ENCODE measurements at places on chromosomes 6 and 20. TPM values are rescaled to one million over a fixed set of nuclear protein-coding genes. Genes with fewer than 3 reads are reported as not detected.

Gene TAAR2
- not detected for total RNA-seq

Gene BMP5
- not detected for total RNA-seq

Gene PABPC1L
- 63.6 TPM for total RNA-seq

DNA sequence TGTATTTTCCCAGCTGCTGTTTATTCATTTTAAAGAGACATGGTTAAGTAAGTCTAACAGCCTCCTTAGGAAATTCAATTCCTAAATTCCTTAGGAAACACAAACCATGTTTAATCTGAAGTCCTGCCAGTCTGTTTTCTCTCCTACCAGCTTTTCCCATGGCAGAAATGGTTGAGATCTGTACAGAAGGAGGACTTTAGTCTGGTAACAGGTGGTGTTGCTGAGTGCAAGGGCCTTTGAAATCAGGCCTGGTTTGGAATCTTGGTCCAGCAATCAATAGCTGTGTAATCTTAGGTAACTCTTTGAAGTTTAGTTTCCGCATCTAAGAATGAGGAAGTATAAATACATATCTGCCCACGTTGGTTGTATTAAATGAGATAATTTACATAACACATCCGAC, 232.5 kb downstream of the LAMA2 start:
- DNase-seq = no peak

Gene PAX1
- not detected for total RNA-seq

DNA sequence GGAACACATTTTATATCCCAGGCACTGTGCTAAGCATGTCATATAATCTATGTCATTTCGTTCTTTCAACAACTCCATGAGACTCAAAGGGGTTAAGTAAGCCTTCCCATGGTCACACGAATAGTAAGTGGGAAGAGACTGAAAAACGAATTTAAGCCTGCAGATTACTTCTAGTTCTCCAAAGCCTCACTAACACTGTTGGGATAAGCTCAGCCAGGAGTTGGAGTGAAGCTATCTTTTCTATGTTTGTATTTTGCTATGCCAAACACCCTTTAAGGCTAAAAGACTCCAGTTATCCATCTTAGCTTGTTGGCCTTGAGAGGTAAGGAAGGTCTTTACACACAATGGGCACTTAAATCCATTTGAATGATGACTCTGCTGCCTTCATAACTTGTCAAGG, 148.1 kb upstream of the UST start:
- no peak for DNase-seq

GRCh38 chr6:139776041-139776440, 401.6 kb upstream of the CITED2 start:
- DNase-seq = no peak

DNA sequence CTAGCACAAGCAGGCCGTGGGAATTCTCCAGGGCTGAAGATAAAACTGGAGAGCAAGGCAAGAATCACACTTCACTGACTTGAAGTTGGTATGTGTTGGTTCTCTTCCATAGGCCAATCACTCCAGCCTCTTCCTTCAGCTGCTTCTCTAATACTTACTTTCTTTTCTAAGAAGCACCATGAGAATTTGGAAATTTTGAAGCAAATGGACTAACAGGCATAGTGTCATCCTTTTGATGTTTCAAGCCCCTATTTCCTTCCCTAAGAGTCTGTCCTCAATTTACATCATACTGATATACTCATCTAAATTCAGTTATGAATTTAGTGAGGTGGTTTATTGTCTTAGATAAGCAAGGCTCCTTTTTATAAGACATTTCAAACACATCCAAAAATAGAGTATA, 24.0 kb downstream of the SLC26A8 start:
- no peak for DNase-seq

DNA sequence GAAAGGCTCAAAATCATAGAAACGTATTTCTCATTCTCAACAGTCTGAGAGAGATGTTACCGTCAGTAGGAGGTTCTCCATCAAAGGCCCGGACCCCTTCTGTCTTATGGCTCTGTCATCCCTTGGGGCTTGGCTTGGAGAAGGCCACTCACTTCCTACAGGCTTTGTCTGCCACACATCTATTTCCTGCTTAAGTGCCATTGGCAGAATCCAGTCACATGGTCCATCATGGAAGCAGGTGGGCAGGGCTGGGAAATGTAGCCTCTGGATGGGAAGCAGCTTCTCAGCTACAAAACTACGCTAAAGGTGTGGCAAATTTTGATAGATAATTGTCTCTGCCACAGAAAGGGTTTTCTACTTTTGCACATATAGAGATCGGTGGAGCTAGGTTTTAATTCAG, 12.6 kb upstream of the ZFP64 start:
- DNase-seq = no peak

DNA sequence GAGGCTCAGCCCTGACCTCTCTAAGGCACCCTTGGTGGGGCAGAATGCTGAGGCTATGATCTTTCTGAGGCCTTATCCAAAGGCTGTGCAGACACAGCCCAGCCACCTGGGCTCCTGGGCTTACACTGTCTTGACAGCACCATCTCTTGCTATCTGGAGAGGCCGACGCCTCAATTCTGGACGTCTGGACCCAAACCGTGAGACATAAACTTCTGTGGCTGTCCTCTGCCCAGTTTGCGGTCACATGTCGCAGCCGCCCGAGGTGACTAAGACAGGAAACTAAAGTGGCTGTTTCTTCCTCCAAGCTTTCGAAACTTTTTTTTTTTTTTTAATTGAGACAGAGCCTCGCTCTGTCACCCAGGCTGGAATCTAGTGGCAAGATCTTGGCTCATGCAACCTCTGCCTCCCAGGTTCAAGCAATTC, 49.3 kb downstream of the PRR18 start:
- peak; percentile 26 for DNase-seq

GRCh38 chr6:122726649-122727048, 52.9 kb upstream of the FABP7 start:
- no peak for DNase-seq

DNA sequence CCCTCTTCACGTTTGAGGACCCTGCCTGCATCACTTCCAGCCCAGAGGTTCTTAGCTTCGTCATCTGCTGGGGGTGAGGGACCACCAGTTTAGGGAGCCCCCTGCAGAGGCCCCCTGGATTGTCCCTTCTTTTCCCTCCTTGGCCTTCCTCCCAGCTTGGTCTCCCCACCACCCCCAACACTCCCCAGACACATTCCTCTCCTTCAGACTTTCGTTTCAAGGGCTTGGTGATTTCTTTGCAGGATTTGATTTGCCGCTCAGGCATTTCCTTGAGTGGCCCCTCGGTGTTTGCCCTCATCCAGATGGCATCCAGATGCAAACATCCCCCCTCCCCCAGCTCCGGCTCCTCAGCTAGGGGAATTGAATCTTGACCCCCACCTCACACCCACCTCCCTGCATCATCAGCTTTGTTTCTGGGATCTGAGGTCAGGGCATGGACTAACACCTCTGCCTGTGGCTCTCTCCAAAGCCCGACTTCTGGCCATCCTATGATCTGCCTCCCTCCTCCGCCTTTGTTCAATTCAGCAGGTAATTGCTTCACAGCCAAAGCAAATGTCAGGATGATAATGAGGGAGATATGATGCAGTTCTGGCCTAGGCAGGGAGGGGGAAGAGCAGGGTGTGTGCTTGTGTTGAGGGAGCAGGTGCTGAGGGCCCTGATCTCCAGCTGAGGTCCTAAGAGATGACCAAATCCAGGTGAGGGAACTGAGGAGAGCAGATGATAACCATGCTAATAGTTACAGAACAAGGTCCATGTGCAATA, 141.5 kb downstream of the VEGFA start:
- no peak for DNase-seq

DNA sequence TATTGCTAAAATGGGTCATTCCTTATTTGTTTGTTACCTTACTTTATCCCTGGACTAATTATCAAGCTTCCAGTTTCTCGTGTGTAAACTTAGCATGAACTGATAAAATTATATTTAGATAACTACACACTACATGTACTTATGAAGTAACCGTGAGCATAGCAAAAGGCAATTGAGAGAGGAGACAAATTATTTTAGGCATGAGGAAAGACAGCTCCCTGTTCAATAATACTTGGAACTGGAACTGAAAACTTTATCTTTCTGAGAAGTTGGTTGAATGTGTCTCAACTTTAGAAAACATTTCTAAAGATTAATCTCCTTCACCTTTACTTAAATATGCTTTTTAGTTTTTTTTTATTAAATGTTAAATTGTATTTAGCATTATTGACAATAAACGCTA, 11.4 kb downstream of the CRISP3 start:
- DNase-seq = no peak

Gene EEF1A2
- 0.14 TPM for total RNA-seq

GRCh38 chr6:110196874-110197273, 16.6 kb downstream of the CDC40 start:
- no peak for DNase-seq

Gene ADGRF5
- total RNA-seq = not detected

DNA sequence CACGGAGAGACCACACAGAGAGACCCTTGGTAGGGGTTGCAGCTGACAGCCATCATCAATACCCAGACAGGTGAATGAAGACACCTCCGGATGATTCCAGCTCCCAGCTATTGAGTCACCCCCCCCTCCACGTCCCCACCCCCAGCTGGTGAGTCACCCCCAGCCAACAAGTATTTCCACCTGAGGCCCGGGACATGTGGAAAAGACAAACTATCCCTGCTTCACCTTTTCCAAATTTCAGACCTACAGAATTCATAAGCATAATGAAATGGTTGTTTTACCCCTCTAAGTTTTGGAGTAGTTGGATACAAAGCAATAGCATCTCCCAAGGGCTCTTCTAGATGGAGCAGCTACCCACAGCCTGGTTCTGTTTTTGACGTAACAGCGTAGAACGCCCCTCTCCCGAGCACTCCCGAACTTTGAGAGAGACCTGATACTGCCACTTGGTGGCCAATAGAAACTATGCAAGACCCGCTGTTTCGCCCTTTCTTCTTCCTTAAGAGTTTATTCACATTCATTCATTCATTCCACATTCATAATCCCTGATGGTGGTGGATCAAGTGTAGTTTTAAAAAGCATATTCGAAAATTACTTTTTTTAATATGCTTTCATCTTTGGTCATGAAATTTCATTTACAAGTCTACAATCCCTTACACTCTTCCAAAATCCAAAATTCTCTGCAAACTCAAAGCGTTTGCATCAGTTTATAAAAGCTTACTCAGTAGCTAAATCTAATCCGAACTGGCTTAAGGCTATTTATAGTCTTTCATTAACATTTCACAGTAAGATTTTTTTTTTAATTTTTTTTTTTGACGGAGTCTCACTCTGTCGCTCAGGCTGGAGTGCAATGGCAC, 15.1 kb upstream of the PPP1R16B start:
- DNase-seq = no peak

DNA sequence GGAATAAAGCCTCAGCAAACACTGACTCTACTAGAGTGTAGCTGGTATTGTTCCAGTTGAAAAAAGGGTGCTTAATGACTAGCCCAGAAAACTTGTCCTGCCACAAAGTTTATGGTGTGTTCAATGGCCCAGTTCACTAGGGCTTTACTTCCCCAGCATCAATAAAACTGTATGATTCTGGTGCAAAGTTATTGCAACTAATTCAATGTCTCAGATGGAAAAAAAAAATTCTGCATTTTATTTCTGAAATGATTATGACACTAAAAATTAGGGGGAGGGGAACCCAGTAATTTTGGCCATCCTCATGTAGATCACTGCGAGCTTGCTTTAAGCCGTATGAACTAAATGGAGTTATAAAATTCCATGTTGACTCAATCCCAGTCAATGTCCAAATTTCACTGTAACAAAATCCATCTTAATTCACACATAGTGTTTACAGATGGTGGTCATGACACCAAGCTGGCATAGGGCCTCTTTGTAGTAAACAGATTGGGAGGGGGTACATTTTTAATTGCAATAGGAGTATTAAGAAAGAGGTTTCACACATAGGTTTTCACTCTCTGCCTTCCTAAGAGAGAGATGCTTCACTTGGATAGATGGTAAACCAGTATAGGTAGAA, 41.2 kb downstream of the PTPRK start:
- DNase-seq = no peak

DNA sequence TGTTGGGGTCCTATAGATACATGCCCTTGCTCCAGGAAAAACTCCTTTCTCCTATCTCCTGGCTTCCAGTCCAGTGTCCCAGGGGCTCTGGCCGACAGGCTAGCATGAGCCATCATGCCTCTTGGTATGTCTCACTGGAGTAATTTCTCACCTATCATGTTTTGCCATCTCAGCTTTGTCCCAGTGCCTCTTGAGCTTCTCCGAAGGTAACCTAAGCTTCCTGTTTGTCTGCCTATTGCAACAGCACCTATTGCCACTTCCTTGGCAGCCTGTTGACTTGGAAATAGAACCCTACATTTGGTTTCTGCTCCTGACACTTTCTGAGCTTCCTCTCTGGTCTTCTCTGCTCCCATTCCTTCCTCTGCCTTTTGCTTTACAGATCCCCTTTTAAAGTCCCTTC, 197.7 kb downstream of the KCNQ5 start:
- DNase-seq = no peak

Gene CNBD2
- 5.0 TPM for total RNA-seq

DNA sequence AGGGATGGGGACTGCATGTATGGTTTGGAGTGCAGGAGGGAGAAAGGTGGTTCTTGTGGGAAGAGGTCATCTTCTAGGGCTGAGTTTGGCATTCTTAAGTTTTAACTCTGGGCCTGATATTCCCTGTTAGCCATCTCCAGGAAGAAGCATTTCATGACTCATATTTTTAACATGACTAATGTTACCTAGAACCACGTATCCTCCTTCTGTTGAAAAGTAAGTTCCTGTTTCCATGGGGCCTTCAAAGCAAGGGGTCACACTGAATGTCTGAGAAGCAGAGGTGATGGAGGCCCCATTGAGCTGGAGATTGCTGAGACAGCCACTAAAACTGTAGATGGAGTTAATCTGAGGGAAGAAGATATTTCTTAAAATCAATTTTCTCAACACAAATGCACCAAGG, 30.2 kb downstream of the FAM229B start:
- DNase-seq = no peak
